Stimulated activated CD8-positive, alpha-beta memory T cell treated with anti-CD3 and anti-CD28 coated beads, Interleukin-4, amount 100 ng/mL, for 1 hour (primary cell): ENCODE measurements at places on chromosomes 5 and 9.

DNA sequence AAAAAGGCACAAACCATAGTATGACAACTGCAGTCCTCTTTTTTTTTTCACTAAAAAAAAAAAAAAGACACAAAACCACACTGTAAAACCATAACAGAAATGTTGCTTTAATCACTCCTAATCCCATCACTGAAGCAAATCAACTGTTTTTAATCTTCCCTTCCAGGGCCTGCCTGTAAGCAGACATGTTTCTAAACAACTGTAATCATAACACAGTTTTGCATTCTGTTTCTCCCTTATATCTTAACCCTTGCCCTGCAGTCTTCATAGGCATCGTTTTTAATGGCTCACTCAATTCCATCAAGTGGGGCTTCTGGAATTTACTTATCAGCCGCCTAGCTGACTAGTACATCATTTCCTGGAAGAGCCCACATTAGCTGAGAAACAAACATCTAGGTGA lies 111.0 kb upstream of the SLC25A48 start:
- DNase-seq: no peak

DNA sequence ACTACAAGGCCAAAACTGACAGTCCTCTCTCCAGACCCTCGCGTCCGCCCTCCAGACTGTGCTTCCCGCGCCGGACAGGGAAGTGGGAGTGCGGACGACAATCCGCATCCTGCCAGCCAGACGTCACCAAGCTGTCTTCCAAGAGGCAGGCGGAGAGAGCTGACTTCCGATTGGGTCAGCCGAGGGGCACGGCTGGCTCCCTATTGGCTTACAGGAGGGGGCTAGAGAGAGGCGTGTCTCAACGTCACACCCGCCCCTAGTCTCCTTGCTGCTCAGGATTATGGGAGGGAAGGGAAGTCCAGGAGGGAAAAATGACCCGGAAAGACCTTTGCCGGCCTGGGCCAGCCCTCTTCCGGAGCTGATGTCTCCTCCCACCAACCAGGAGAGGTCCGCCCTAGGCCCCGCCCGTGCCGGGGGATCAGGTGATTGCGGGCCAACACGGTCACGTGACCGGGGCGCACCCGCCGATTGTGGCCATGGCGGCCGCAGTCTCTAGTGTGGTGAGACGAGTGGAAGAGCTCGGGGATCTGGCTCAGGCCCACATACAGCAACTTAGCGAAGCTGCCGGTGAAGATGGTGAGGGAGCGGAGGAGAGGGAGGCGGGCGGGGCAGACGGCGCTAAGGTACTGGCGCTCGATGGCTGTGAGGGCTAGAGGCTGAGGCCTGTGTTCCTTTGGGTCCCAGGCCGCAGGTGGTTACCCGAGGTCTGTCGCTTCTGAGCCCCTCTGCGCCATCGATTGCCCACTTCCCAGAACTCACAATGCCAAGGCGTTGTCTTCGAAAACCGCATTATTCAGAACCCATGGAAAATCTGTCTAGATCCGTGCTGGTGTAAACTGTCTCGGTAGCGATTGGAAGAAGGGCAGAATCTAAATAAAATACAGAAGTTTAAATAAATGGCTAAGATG lies at the start of gene RIMOC1:
Gene RIMOC1, plus strand, starts transcription at position 453 of the 908 bp plus-strand sequence. Its CDS starts 24 bp downstream, at position 477.
- DNase-seq: peak; percentile 95

GRCh38 chr9:128409978-128410377 lies 10.7 kb upstream of the CERCAM start:
- no peak for DNase-seq

GRCh38 chr5:116727248-116727647 lies 152.6 kb upstream of the SEMA6A start:
- DNase-seq: no peak

DNA sequence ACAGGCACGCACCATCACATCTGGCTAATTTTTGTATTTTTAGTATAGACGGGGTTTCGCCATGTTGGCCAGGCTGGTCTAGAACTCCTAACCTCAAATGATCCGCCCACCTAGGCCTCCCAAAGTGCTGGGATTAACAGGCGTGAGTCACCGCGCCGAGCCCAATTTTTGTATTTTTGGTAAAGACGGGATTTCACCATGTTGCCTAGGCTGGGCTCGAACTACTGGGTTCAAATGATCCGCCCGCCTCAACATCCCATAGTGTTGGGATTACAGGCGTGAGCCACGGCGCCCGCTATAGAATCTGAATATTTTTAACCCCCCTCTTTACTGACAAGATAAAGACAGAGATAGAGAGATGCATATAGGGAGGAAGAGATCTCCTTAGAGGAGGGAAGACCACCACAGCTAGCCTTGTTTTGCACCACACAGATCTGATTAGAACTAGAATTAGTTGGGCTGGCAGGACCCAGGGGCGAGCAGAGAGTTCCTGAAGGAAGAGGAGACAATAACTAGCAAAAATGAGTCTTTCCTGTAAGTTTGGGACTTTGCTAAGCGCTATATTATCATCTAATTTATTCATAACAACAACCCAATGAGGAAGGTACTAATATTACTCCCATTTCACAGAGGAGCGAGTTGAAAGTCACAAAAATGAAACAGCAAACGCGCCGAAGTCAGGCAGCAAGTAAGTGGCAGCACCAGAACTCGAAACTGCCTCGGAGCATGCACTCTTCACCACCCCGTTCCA lies 1.5 kb upstream of the ANKHD1 start:
- no peak for DNase-seq

- DNase-seq: no peak
Measured at GRCh38 chr5:165209101-165209727, 1703.8 kb downstream of the MAT2B start.

DNA sequence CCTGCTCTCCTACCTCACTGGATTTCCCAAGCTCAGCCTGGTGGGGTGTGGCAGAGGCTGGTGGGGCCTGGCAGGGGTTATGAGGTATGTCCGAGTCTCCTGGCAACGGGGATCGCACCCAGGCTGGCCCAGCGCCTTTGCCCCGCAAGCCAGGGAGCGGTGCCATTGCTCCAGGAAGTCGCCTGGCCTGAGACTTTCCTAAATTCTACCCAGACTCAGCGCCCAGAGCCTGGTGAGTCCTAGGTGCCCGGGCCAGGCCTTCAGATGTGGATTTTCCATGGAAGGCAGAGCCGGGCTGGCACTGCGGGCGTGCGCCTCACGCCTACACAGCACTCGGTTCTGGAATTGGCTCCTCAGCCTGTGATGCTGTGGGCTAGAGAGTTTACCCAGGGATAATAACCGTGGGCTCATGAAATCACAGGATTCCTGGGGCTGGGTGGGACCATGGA lies 155.4 kb upstream of the COL5A1 start:
- no peak for DNase-seq

GRCh38 chr5:82151204-82151603 lies 127.0 kb downstream of the RPS23 start:
- no peak for DNase-seq

DNA sequence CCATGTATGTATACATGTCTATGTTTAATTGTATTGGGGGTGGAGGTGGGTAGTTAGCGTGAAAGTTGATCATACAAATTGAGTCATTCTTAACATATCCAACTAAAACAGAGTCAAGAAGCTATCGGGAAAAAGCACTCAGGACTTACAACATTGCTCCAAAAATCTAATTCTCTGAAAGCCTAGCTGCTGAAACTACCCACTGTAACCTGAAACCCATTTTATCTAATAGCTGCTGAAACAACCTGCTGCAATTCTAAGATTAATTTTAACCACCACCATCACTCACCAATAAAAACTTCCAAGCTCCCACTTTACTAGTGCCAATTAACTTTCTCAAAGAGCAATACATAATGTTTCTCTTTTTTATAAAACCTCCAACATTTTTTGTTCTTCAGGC lies 32.2 kb downstream of the KCNV2 start:
- no peak for DNase-seq

DNA sequence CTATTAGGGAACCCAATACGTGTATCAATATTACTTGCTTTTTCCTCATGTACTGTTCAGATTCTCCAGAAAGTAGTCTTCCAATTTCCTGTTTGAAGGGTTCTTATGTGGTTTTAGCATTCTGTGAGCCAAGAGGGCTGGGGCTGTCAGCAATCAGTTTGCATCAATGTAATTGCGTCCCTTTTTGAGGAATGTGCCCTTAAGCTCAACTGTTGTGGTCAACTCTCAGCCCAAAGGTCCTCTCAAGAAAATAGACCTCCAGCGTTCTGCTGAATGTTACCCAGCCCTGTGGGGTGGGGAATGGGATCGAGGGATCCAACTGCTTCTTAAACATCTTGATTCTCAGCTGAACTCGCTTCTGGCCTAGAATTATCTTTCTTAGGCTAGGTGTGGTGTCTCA lies 43.8 kb upstream of the CDK20 start:
- DNase-seq: no peak

- no peak for DNase-seq
Measured at GRCh38 chr9:122229485-122229837, 704 bp upstream of the LHX6 start.

- no peak for DNase-seq
Measured at GRCh38 chr9:84323858-84324257, 16.7 kb downstream of the SLC28A3 start.

DNA sequence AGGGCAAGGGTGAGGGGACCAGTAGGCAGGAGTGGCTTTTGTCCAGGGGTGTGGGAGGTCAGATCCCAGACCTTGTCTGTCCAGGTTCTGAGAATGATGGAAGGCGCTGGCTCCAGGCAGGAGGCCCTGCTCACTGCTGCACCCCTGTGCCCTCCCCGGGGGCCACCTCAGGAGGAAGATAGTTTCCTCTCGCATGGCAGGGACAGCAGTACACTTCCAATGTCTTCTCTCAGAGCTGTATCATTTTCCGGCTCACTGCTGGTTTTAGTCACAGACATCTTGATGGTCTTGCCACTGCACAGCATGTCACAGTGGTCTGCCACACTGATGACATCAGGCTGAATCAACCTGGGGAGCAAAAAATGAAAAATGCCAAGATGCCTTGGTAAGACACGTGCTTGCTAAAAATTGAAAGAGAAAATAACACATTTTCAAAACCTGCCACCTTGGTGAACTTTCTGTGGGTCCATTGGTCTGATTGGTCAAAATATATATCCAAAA lies 3.3 kb upstream of the SLC6A3 start:
- no peak for DNase-seq

DNA sequence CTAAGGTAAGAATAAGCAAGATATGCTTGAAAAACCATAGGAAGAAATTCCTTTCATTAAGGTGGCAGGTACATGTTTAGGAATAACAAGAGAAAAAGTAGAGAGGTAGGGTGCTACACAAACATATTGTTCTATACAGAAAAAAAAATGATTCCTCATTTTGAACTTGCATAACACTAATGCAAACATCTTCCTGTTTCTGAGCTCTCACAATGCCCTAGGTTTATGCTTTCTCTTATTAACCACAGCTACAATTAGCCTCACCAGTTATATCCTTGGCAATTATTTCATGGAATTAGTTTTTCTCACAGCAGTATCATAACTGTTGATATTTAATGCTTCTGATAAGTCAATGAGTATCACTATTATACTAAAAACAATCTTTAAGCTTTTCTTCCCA lies 20.7 kb downstream of the CEMIP2 start:
- no peak for DNase-seq

- DNase-seq: no peak
Measured at GRCh38 chr5:163509291-163509951, 4.0 kb downstream of the MAT2B start.
